ENCODE measurements at places on chromosomes 5 and 9.
A peak's percentile ranks its signal among the peaks of the same experiment; 100 is the strongest.

- H3K27me3 ChIP-seq = no peaks in the 10 kb centered on the region
- no peak for DNase-seq
- peaks cover 18% of the 10 kb centered on the region for H3K4me1 ChIP-seq
- no peak overlapping the region for H3K4me3 ChIP-seq
Observed at GRCh38 chr5:139862313-139862712, 66.7 kb downstream of the PSD2 start.

- no peaks in the 10 kb centered on the region for H3K36me3 ChIP-seq
- H3K4me3 ChIP-seq = no peak overlapping the region
- H3K27ac ChIP-seq = no peak overlapping the region
- DNase-seq = no peak
Observed at GRCh38 chr9:23741351-23741750, 84.7 kb downstream of the ELAVL2 start.

DNA sequence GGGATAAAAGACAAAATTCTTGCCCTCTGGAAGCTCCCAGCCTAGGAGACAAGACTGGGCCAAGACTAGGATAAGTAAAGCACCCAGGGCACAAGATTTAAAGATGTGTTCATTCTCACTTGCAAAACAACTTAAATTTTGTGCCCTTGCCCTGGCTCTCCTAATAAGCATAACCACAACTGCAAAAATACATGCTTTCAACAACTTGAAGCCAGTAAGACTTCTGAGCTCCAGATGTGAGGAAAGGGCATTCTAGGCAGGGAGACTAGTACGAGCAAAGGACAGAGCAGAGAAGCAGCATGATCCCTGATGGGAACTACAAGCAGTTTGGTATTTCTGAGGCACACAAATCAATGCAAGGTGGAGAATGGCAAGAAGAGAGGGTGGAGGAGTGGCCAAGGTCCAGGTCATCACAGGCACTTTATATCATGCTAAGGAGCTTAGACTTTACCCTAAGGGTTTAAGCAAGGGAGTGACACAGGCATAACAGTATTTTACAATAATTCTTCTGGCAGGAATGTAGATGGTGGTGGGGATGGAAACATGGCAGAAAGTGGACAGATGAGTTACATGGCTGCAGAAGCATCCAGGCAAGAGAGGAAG is 30.1 kb upstream of the SIL1 start:
- DNase-seq = no peak
- no peak overlapping the region for H3K4me3 ChIP-seq

DNA sequence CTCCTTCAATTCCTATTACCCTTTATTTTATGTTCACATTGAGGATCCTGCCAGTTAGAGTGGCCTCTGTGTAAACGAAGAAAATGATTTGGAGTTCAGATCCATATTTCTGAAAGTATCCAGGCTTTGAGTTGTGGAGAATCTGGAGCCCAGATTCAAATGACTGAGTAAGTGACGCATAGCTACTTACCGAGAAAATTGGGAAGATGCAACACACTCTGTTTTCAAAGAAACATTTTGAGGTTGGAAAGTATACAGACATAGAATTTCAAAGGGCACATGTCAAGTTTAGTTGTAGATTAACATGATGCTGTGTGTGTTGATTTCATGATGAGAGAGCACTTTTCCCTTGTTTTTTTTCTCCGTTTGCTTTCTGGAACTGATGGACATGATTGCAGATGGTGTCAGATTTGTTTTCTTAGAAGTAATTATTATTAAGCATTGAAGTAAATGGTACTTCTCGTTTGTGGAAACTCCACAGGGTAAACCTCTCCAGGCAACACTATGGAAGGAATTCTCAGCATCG is 148.1 kb downstream of the KDM4C start:
- no peaks in the 10 kb centered on the region for H3K36me3 ChIP-seq
- no peaks in the 10 kb centered on the region for H3K4me1 ChIP-seq
- DNase-seq = no peak

DNA sequence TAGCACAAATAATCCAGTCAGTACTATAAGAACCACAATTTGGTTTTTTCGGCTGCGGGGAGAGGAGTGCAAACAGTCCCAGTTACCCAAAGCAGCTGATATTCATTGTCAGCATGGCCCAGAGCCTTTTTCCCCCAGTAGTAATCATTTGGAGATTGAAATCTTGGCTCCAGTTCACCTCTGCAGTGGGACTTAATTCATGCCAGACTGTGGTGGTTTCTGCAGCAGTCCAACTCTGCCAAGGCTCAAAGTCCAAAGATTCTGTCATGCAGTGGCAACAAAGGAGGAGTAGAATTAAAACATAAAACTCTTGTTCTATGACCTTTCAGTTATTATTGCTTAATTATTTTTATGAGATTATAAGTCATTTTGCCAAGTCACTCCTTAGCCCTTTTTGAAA is 25.0 kb upstream of the TRIM36 start:
- H3K4me3 ChIP-seq = no peak overlapping the region
- H3K4me1 ChIP-seq = no peaks in the 10 kb centered on the region
- no peaks in the 10 kb centered on the region for H3K36me3 ChIP-seq

GRCh38 chr5:7087719-7088297 is 308.1 kb upstream of the ADCY2 start:
- no peaks in the 10 kb centered on the region for H3K4me1 ChIP-seq
- H3K4me3 ChIP-seq = no peak overlapping the region
- no peak for DNase-seq
- H3K27ac ChIP-seq = no peak overlapping the region
- no peaks in the 10 kb centered on the region for H3K27me3 ChIP-seq

DNA sequence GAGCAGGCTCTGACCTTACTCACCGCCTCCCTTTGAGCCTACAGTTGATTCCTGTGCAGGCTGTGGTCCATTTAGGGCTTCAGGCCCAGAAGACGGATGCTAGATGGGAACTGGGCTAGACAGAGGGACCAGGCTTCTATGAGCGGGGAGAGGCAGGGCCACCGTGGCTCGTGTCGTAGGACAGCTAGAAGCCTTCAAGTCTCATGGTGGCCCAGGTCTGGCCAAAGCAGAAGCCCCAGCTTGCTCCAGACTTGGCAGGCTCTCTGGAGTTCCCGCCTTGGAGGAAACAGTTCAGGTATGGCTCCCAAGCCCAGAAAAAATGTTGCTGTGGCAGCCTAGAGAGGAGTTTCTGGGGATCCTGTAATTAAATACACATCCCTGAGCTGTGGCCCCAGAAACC is 10.9 kb upstream of the NR5A1 start:
- no peak for DNase-seq
- no peaks in the 10 kb centered on the region for H3K27me3 ChIP-seq
- no peak overlapping the region for H3K27ac ChIP-seq
- no peaks in the 10 kb centered on the region for H3K36me3 ChIP-seq
- no peaks in the 10 kb centered on the region for H3K4me1 ChIP-seq
- no peak overlapping the region for H3K4me3 ChIP-seq

DNA sequence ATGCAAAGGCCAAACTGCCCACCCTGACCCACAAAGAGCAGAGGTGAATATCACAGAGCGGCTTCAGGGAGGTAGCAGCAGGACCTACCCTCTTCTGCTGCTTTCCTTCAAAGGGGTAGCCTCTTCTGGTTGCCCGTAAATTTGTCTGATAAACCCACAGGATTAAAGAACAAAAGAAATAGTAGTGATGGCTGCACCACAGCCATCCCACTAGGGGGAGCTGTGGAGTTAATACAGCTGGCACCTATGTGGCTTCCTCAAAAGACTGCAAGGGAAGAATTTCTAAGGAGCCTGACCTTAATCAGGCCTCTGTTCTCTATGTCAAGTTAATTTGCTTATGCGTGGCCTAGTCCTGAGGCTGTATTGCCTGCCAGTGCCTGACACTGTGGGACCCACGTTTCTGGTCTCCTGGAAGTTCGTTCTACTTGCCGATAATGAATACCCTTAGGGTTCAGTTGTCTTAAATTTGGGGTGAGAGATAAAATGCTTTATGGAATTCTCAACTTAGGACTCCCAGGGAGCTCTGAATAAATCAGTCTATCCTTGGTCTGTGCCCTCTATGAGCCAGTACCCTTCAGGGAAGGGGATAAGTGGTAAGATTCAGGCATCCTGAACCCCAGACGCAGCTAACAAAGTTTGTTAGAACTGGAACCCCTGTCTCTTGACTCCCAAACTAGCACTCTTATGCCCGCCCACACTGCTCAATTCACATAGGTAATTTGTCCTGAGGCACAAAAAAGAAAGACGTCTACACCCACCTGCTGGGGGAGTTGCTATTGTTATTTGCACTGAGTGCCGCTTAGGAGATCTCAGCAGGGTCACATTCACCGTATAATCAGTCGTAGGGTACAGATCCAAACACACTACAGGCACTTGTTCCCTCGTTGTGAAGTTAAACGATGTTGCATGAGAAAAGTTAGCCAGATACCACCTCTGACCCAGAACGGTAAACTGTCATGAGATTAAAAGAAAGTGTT is 77.1 kb downstream of the SUSD1 start:
- no peaks in the 10 kb centered on the region for H3K4me1 ChIP-seq
- H3K4me3 ChIP-seq = no peak overlapping the region
- no peak overlapping the region for H3K27ac ChIP-seq
- DNase-seq = peak; percentile 54
- no peaks in the 10 kb centered on the region for H3K36me3 ChIP-seq
- H3K27me3 ChIP-seq = no peaks in the 10 kb centered on the region

- H3K36me3 ChIP-seq = no peaks in the 10 kb centered on the region
- no peak overlapping the region for H3K27ac ChIP-seq
- H3K4me1 ChIP-seq = no peaks in the 10 kb centered on the region
- H3K4me3 ChIP-seq = no peak overlapping the region
Observed at GRCh38 chr5:6224406-6224805, 153.9 kb downstream of the MED10 start.

- H3K27ac ChIP-seq = no peak overlapping the region
- no peaks in the 10 kb centered on the region for H3K27me3 ChIP-seq
- no peaks in the 10 kb centered on the region for H3K4me1 ChIP-seq
Observed at GRCh38 chr5:81361600-81361999, 32.3 kb downstream of the ACOT12 start.

DNA sequence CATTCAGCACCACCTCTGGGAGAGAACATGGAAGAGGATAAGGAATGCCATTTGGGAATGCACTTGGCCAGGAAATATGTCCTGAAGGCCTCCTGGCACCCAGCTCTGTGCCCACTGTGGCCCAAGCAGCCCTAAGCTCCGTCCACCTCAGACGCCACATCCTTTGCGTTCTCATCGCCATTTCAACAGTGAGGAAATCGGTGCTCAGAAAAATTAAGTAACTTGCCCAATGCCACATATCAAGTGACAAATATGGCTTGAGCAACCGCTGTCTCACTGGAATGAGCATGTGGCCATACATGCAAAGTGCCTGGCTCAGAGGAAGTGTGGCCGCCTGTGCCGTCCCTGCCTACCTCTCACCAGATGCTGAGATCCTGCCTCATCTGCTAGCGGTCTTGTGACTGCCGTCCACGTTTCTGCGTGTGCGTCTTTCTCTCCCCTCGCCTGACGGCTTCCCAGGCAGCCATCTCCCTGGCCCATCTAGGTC is 984 bp upstream of the DOK3 start:
- peaks cover 2% of the 10 kb centered on the region for H3K4me1 ChIP-seq
- H3K4me3 ChIP-seq = no peak overlapping the region
- no peak overlapping the region for H3K27ac ChIP-seq
- no peak for DNase-seq
- peaks cover 6% of the 10 kb centered on the region for H3K36me3 ChIP-seq
- H3K27me3 ChIP-seq = no peaks in the 10 kb centered on the region

DNA sequence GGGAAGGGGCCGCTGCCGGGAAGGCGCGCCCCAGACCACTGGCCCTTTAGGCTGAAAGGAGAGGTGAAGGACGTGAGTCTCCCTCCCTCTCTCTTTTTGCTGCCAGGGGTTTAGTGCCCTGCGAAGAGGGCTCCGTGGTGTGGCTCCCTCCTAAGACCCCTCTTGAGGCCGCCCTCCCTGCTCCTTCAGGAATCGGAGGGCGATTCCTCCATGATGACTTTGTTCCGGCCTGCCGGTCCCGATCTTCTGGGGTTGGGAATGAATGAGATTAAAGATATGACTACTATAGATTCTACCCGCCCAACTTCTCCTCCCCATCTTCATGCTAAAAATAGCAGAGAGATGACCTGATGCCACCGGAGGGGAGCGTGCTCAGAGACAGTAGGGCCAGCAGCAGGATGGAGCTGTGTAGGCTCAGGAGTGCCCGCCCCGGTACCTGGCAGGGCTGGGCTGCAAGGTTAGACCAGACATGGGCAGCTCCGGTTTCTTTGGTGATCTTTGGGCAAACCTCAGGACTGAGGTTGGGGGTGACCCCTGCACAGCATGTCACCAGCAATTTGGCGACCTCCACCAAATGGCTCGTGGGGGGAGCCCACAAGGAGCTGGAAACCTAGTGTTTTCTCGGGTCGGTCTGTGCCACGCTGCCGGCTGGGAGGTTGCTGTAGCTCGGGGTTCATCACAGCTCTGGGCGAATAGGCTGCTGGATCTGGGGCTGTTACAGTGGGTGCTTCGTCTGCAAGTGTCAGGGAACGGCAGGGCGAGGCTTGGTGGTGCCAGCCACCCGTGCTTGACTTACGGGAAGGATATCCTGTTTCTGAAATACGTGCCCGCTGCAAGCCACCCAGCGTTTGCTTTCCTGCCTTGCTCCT is 1.7 kb downstream of the OLFM1 start:
- peaks cover 30% of the 10 kb centered on the region for H3K4me1 ChIP-seq
- no peak for DNase-seq
- H3K27ac ChIP-seq = no peak overlapping the region
- peak overlapping the region; percentile 48 for H3K4me3 ChIP-seq
- H3K36me3 ChIP-seq = no peaks in the 10 kb centered on the region

DNA sequence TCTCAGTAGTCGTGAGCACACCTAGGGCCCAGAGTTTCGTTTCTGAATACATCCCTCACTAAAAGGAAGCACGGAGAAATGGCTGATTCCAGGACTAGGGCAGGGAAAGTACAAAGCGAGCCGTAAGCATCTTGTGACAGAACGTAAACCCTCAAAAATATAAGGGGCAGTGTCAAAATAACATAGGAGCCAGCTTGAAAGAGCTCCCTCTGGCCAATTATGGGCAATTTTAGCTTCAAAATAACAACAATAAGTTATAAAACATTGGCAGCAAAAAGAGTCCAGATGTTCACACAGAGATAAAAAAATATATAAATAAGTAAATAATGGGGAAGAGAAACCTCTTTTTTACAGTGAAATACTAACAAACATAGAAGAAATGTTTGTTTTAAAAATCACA is 18.5 kb upstream of the GLIS3 start:
- no peaks in the 10 kb centered on the region for H3K27me3 ChIP-seq
- H3K27ac ChIP-seq = no peak overlapping the region
- no peaks in the 10 kb centered on the region for H3K36me3 ChIP-seq
- H3K4me1 ChIP-seq = peaks cover 8% of the 10 kb centered on the region

- no peak overlapping the region for H3K27ac ChIP-seq
- no peaks in the 10 kb centered on the region for H3K27me3 ChIP-seq
- DNase-seq = no peak
- H3K4me3 ChIP-seq = no peak overlapping the region
- H3K36me3 ChIP-seq = no peaks in the 10 kb centered on the region
Observed at GRCh38 chr9:18215626-18216025, 258.3 kb upstream of the ADAMTSL1 start.

GRCh38 chr9:12511726-12512125 is 181.5 kb upstream of the TYRP1 start:
- no peaks in the 10 kb centered on the region for H3K36me3 ChIP-seq
- no peak overlapping the region for H3K27ac ChIP-seq
- no peak overlapping the region for H3K4me3 ChIP-seq
- no peaks in the 10 kb centered on the region for H3K27me3 ChIP-seq
- DNase-seq = no peak

- no peaks in the 10 kb centered on the region for H3K27me3 ChIP-seq
- H3K36me3 ChIP-seq = no peaks in the 10 kb centered on the region
- peaks cover 20% of the 10 kb centered on the region for H3K4me1 ChIP-seq
Observed at GRCh38 chr5:147509710-147510651, at the start of gene DPYSL3. DPYSL3 (minus strand) TSS chr5:147510068; CDS start chr5:147509858, 210 bp downstream.
